ENCODE measurements at places on chromosomes 12 and 14.

DNA sequence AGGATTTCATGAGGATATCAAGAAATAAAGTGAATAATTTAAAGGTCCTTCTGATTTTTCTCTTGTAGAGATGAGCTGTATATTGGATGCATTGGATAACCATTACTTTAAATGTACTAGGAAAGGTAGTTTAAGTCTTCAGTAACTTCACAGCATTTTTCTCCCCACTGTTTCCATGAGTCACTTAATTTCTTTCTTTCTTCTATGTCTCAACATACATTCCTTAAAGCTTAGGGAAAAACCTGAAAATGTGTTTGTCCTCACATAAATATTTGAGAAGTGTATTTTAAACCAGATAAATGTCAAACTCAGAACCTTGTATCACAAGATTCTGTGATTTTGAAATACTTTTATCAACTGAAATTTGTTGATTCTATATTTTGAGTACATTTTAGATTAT is 1970.2 kb upstream of the FLRT2 start:
- no peak for DNase-seq

- no peak for DNase-seq
These were observed 40.8 kb upstream of the OR4E1 start for GRCh38 chr14:21714318-21714929.

DNA sequence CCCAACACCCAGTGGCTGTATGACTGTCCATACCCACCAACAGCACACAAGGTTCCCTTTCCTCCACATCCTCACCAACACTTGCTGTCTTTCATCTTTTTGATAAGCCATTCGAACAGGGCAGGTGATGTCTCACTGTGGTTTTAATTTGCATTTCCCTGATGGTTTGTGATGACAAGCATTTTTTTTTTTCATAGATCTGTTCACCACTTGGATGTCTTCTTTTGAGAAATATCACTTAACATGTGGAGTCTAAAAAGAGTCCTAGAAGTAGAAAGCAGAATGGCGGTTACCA is 198.1 kb upstream of the DIO3 start:
- no peak for DNase-seq

GRCh38 chr12:59808317-59808910 is 212.6 kb downstream of the SLC16A7 start:
- no peak for DNase-seq

GRCh38 chr12:93363841-93364297 is 13.9 kb upstream of the NUDT4 start:
- no peak for DNase-seq

DNA sequence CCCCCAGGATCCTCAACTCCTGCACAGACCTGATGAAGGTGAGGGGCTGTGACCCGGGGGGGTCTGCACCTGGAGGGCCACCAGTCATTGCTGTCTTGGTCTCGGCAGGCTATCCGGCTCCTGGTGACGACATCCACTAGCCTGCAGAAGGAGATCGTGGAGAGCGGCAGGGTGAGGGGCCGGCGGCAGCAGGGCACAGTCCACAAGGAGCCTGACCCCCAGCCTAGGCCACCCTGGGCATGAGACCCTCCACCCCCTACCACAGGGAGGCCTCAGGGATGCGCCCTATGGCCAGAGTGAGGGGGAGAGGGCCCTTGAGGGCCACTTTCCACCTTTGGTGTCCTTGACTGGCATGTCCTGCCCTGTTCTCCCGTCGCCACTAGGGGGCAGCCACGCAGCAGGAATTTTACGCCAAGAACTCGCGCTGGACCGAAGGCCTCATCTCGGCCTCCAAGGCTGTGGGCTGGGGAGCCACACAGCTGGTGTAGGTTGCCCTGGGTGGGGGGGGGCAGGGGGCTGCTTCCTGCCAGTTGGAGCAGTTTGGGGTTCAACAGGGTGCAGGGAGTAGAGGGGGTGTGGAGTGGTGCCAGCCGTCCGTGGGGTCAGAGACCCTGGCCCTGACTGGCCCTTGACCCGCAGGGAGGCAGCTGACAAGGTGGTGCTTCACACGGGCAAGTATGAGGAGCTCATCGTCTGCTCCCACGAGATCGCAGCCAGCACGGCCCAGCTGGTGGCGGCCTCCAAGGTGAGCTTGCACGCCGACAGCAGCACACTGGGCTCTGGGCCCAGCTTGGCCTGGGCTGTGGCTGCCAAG is 25.0 kb downstream of the HIP1R start:
- peak; percentile 73 for DNase-seq

DNA sequence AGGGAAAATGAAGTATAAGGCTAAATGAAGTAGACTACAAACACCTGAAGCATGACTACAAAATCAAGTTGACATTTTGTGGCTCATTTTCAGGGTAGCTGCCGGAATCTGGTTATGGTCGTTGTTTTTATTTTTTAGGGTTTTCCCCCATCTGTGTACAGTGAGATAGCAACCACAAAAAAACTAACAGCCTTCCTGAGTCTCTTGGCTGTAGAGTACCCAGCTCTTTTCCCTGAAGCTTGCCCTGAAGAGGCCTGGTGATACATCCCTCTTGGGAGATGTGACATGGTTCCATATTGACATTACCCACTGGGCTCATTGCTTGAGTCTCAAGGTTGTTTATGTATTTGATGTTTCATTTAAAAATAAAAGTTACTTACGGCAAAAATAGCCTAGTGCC is 424.0 kb downstream of the ZFP36L1 start:
- DNase-seq: no peak

DNA sequence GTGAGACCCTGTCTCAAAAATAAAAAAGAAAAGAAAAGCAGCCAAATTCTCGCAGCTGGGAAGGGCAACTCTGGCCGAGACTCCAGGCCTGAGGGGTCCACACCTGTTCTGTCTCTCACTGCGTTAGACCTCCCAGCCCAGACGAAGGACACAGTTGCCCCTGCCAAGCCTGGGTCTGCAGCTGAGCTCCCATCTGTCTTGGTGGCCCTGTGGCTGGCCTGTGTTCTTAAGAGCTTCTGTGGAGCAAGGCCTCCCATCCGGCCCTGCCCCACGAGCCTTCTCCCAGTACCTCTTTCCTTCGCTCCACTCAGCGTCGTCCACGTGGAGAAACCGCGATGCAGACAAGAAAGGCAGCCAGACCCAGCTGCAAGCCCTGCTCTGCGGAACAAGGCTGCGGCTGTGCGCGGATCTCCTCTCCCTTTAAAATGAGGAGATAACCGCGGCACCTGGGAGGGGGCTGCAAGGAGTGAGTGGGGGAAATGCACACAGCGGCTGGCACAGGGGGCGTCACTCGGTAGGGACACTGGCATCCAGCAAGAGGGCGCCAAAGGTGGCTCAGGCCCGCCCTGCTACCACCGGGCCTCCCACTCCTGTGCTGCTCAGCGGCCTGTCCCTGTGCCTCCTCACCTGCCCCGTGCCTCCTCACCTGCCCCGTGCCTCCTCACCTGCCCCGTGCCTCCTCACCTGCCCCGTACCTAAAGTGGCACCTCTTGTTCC is 42.4 kb downstream of the LRRC74A start:
- no peak for DNase-seq

- no peak for DNase-seq
These were observed 3.1 kb downstream of the SLC25A29 start for GRCh38 chr14:100303179-100303578.

- no peak for DNase-seq
These were observed 41.1 kb downstream of the ERG28 start for GRCh38 chr14:75619548-75619947.

- no peak for DNase-seq
These were observed 21.1 kb upstream of the ULK1 start for GRCh38 chr12:131873293-131873692.

DNA sequence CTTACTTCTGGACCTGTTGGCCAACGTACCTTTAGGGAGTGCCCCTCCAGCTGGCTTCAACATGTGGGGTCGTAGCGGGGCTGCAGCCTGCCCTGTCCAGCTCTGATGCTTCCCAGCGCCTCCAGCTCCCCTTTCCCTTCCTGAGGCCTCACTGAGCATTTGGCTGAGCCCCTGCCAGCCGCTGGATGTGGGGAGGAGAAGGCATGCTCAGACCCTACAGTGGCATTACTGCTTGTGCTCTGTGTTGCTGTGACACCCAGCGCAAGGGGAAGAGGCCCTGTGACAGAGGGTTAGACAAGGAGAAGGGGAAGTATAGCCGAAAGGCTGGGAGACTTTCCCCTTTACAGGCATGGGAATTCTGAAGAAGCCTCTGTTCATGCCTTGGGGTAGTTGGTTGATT is 145.9 kb downstream of the PRKCH start:
- DNase-seq: no peak

DNA sequence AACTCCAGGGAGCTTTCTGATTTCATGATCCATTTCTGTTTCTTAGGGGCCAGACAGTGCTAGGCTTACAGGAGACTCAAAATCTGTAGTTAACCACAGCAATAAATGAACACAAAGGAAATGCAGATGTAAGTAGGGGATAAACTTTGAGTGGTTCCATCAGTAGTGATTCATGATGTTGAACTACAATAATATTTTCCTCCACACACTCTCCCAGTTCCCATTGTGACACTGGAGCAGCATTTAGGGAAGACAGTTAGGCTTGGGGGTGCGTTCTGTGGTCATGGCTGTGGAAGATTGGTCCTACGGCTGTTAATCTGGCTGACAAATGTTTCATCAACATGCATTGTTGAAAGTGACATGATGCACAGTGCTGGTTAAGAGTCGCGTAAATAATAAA is 66.9 kb downstream of the HMGA2 start:
- no peak for DNase-seq

DNA sequence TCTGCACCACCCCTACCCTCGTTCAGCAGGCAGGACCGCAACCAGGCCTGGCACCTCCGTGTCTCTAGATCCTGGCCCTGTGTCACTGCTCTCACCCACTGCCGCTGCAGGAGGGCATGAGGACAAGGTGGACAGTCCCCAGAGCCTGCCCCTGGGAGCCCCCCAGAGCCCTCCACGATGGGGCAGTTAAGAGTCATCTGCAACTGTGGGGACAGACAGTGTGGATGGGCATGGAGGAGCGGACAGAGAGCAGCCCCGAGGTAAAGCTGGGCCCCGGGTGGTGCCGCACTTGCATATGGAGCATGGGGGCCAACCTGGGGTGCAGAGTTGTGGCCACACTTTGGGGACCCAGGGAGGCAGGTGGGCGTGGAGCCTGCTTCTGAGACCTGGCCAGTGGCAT is 905.1 kb upstream of the USP15 start:
- DNase-seq: no peak

GRCh38 chr14:25055992-25056687 is 6.2 kb upstream of the STXBP6 start:
- no peak for DNase-seq

- DNase-seq: no peak
These were observed 37.2 kb downstream of the RAD51B start for GRCh38 chr14:67856827-67857226.

DNA sequence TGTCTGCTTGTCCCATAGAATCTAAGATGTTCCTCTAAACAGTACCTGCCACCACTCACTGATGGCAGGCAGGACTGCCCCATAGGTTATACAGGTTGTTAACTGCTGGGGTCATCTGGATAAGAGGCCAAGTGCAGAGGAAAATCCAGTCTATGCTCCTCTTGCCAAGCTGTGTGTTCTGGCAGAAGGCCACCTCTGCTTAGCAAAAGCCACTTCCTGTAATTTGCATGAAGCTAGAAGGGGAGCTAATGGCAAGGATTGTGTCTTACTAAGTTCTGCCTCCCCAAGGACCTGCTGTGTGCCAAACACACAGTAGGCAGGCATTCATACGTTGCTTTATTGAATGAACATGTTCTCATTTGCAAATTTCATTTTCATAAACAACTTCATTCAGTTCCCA is 445.4 kb downstream of the BCL11B start:
- DNase-seq: no peak

GRCh38 chr12:27969624-27970400 is 2.7 kb downstream of the PTHLH start:
- no peak for DNase-seq

GRCh38 chr12:62767946-62768345 is 167.0 kb downstream of the PPM1H start:
- no peak for DNase-seq

DNA sequence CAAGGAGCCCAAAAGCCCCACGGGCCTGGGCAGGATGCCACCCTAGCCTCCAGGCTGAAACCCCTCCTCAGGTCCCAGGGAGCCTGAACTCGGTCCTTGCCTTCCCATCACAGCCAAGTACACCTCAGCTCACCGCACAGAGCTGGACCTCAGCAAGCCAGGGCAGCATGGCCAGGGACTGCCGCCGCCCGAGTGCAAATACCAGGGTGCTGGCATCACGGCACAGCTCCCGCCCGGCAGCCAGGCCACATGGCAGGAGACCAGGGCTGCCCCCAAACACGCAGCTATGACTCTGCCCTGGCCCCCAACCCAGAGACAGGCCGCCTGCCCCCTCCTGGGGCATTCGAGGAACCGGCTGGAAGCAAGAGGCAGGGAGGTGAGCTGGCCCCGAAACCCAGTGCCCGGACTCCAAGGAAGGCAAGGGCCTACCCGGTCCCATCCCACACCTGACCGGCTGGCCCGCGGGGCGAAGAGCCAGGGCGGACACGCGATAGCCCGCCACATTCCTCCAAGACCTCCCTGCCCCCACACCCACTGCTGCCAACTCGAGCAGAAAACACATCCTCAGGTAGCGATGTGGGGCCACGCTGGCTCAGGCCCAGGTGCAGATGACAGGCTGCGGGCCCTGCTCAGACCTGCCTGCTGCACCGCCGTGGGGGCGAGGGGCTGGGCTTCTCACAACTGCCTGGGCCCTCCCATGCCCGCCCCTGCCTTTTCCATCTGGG is 2.7 kb downstream of the JAG2 start:
- DNase-seq: no peak

GRCh38 chr12:116354950-116355783 is 77.7 kb upstream of the MED13L start:
- DNase-seq: no peak

DNA sequence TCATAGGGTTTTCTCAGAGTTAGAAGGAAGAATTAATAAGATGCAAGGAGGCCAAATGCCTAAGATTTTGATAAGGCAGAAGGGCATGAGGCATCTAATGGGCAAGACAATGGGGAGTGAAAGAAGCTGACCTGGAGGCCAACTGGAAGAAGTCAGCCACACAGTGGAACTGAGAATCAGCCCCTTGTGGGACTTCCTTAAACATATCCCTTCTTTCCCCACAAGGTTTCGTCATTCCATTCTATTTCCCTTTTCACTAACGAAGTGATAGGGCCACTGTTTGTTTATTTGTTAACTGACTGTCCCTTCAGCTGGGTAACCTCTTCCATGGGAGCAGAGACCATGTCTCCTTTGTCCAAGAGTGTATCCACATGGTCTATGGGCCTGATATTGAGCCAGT is 86.2 kb downstream of the HELB start:
- DNase-seq: no peak

DNA sequence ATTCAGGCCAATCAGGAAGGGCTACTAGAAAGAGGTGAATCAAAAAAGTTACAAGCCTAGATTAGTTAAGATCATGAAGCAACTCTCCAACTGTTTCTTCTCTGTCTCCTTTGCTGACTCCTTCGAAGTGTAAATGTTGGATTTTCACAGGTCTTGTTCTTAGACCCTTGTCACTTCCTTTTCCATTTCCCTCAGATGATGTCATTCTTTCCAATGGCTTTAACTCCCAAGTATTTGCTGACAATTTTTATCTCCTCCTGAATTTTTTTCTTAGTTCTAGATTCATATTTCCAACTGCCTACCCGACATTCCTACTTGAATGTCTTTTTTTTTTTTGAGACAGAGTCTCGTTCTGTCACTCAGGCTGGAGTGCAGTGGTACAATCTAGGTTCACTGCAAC is 10.8 kb downstream of the GAS2L3 start:
- DNase-seq: no peak

Data from activated CD8-positive, alpha-beta memory T cell treated with anti-CD3 and anti-CD28 coated beads for 1 hour (primary cell).